Activated CD4-positive, alpha-beta T cell treated with anti-CD3 and anti-CD28 coated beads, Interleukin-2, amount 50 U/mL, for 48 hours (primary cell): ENCODE measurements at places on chromosomes 5 and 9.

DNA sequence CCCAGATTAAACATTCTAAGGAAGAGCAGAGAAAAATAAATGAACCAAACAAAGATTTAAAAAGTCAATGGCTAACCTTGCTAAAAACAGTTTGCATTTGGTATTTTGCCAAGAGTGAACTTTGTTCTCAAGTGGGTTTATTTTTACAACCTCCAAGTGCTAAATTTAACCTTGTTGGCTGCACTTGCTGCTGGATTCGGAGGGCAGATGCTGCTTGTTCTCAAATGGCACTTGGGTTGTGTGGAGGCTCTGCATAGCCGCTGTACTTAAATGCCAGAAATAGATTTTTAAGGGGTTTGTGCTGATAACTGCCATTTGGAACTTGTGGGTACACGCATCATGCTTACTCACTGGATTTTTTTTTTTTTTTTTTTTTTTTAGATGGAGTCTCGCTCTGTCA lies 13.3 kb upstream of the SPATA24 start:
- DNase-seq, result no peak

DNA sequence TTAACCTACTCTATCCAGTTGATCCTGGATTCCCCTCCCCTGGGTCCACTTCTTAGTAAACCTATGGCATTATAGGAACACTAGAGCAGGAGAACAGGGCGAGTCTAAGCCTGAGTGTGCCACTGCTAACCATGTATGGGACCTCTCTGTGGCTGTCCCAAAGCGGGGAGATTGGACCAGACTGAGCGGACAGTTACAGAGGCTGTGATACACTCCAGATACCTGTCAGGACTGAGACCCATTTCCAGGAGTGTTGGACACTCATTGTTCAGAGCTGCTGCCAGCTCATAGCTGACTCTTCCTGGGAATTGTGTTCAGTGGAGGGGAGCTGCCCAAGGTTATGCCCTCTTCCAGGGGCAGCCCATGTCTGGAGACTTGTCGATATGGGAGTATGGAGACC lies 11.9 kb upstream of the LTC4S start:
- no peak for DNase-seq

- no peak for DNase-seq
Observed at GRCh38 chr9:110814159-110814558, 145.6 kb downstream of the MUSK start.

DNA sequence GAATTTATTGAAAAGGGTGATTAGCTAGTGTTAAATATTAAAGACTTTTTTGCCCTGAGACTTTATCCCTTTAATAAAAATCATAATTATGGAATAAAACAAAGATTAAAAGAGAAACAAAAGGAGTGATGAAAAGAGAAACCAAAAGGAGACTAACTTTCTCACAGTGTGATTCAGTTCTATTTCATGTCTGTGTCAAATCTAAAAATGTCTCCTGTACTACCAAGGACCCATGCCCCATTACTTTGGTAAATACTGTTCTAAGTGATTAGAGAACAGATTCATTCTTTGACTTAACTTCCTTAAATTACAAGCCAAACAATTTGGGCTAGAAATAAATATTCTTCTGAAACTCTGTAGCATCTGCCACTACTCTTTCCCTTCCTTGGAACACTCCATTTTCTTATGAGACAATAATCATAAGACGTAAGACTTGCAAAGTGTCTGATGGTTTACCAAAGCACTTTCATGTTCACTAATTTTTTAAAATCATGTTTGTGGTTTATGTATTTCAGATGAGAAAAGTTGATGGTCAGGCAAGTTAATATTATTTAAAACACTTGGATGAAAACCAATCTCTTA lies 319.0 kb downstream of the EBF1 start:
- no peak for DNase-seq

DNA sequence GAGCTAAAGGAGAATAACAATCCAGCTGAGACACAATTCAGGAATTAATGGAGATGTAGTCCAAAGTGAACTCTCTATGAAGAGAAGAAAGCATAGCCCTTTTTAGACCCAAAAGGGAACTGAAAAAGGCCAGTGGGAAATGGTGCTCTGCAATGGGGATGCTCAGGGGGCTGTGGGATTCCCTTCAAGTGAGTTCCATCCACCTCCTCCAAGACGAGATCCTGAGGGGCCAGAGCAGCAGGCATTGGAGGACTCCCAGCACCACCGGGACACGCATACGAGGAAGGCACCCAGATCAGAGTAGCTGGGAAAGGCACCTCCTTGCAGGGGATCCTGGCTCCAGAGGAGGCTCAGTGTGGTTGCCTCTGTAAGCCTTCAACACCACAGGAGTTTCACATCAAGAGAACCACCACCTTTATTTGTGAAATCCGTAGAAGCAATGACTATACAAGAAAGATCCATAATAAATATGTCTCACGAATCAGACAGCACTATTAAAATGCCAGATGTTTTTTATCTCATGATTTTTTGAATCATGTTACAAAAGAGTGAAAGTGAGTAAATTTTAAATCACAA lies 288.2 kb downstream of the MED10 start:
- no peak for DNase-seq

DNA sequence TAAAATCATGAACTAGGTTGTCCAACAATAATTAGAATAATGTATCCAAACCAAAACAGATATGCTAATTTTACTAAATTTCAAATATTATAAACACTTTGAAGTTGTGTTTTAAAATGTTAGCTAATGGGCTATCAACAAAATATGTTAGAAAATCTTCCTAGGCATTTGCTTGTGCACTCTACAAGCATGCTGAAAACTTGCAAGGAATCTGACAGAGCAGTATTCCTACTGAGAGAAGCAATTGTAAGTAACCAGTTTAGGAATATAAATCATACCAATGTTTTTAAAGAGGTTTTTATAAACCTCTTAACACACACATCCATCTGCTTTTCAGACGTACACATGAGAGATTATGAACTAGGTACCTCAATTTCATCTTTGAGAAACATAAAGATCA lies 228.4 kb upstream of the TBCA start:
- DNase-seq, result no peak

- no peak for DNase-seq
Observed at GRCh38 chr9:86097510-86098224, 1.7 kb downstream of the GOLM1 start.

DNA sequence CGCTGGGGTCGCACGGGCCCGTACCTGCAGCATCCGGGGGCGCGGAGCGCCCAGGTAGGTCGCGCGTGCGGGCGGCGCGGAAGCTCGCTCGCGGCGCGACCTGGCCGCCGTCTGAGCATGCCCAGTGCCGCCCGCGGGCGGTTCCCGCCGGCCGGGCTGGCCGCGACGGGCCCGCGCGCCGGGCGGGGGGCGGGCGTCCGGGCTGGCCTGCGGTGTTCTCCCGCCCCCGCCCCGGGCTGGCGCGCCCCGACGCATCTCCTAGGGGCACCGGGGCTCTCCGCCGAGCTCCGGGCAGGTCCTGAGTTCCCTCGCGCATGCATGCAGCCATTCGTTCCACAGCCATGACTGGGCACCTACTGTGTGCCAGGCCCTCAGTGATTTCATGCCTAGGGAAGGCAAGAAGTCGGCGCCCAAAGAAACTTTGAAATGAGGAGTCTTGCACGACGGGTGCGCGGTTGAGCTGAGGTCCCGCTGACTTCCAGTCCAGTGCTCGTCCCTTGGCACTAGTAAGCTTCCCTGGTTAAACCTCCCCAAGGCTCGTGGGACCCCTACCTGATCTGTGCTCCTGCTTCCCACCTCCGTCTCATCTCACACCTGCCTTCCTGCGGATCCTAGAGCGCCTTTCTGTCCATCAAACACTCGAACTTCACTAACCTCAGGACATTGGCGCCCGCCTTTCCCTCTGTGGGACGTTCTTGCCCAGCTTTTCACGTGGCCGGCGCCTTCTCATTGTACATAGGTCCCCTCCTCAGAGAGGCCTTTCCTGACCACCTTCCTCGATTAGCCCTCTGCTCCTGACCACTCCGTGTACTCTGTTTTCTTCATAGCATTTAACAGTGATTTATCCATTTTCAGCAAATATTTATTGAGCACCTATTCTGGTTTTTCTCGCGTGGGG lies at the start of gene PTPN3:
TSS of gene PTPN3 (minus strand) at position 113 of the 898 bp plus-strand sequence. CDS start 34,873 bp downstream, outside the sequence.
- no peak for DNase-seq

DNA sequence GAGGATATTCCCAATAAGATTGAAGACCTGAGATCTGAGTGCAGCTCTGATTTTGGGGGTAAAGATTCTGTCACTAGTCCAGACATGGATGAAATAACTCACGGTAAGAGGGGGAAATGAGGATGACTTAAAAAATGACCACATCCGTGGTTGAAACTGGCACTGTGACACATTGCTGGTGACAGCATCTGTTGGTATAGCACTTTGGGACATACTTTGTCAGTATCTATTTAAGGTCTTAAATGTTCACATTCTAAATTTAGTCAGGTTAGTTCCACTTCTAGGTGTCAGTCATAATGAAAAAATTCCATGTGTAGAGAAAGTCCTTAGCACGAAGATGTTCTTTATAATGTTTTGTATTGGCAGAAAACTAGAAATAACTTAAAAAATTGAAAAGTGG lies 70.9 kb downstream of the GAPVD1 start:
- DNase-seq, result peak; percentile 42

- DNase-seq, result no peak
Observed at GRCh38 chr9:76333964-76334363, 60.3 kb downstream of the RFK start.

- DNase-seq, result no peak
Observed at GRCh38 chr9:125400725-125401716, 139.4 kb downstream of the GAPVD1 start.
